KBM-7 (cell line): ENCODE measurements at places on chromosomes 12 and 14.

DNA sequence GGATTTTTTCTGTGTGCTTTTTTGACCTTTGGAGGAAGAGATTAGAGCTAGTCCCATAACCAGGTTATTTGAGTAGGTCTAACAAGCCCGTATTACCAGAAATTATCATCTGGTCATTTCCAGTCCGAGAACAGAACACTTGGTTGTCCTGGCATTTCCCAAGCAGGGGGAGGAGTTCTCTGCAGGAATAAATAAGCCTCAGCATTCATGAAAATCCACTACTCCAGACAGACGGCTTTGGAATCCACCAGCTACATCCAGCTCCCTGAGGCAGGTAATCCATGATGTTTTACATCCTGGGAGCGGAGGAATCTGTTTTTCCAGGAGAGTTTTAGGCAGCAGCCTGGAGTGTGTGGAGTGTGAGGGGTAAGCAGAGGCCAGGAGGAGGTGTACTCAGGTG, at the start of gene SERPINA3:
Gene SERPINA3 (plus strand): TSS at position 218 of the 400 bp plus-strand sequence. CDS start 2,051 bp downstream, outside the sequence.
- DNase-seq: no peak

- no peak for DNase-seq
Measured at GRCh38 chr12:107684990-107685359, 624 bp upstream of the PWP1 start.

GRCh38 chr12:95574799-95575452, 23.6 kb upstream of the USP44 start:
- peak; percentile 64 for DNase-seq

GRCh38 chr14:73945159-73945670, 4.7 kb downstream of the FAM161B start:
- no peak for DNase-seq

- DNase-seq: no peak
Measured at GRCh38 chr12:119592232-119592631, 1.3 kb upstream of the TMEM233 start.

- DNase-seq: no peak
Measured at GRCh38 chr12:96091833-96092232, 56.4 kb upstream of the LTA4H start.

- no peak for DNase-seq
Measured at GRCh38 chr14:61963926-61964325, 201.7 kb downstream of the SNAPC1 start.

DNA sequence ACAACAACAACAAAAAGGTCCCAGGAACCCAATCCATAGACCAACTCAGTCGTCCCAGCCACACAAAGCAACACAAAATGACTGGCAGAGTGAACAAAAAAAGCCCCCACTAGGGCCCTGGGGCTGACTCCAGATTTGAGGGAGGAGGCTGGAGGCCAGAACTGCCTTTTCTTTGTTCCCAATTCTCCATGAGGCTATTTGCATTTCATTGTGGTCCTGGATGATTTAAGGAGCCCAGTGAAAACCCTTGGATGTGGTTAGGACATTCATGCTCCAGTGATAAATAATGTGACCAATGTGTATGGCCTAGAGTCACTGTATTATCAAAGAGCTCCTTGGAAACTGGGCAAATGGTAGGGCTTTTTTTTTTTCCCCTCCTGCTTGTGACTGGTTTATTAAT, 192.9 kb downstream of the NUAK1 start:
- no peak for DNase-seq
